ENCODE measurements at places on chromosomes 7 and 10. TPM values are rescaled to one million over a fixed set of nuclear protein-coding genes. Genes with fewer than 3 reads are reported as not detected.
A peak's percentile ranks its signal among the peaks of the same experiment; 100 is the strongest.

GRCh38 chr7:156654511-156655234 is 14.1 kb downstream of the RNF32 start:
- H3K36me3 ChIP-seq: no peaks in the 10 kb centered on the region
- no peak for DNase-seq
- peaks cover 3% of the 10 kb centered on the region for H3K4me1 ChIP-seq
- no peaks in the 10 kb centered on the region for H3K27me3 ChIP-seq

- peaks cover 23% of the 10 kb centered on the region for H3K4me1 ChIP-seq
- no peaks in the 10 kb centered on the region for H3K27me3 ChIP-seq
- H3K4me3 ChIP-seq: no peak overlapping the region
- no peaks in the 10 kb centered on the region for H3K36me3 ChIP-seq
- no peak overlapping the region for H3K27ac ChIP-seq
- peak; percentile 52 for DNase-seq
These were observed 2.7 kb downstream of the GPR146 start for GRCh38 chr7:1046722-1047679.

- H3K27ac ChIP-seq: no peak overlapping the region
- peaks cover 4% of the 10 kb centered on the region for H3K27me3 ChIP-seq
- H3K4me1 ChIP-seq: peaks cover 8% of the 10 kb centered on the region
- no peak overlapping the region for H3K4me3 ChIP-seq
- H3K36me3 ChIP-seq: no peaks in the 10 kb centered on the region
- no peak for DNase-seq
These were observed 41.0 kb upstream of the CHST3 start for GRCh38 chr10:71923138-71923692.

DNA sequence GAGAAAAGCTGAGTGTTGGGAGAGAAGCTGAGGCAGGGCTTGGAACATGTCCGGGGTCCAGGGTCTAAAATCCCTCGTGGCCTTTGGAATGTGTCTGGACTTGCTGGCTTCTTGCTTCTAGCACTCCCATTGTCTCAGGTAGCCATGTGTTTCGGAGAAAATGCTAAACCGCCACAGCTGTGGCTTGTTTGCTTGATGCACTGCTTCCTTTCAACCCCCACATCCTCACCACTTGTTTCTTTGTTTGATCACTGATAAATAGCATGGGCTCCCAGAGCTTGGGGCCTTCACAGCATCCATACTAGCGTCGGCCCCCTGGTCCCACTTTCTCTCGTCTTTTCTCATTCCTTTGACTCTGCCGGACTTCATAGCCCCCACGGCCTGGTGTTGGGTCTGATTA is 102.7 kb downstream of the ANKRD26 start:
- DNase-seq: no peak
- H3K4me1 ChIP-seq: no peaks in the 10 kb centered on the region
- H3K36me3 ChIP-seq: peaks cover 15% of the 10 kb centered on the region
- H3K4me3 ChIP-seq: no peak overlapping the region
- H3K27ac ChIP-seq: no peak overlapping the region
- H3K27me3 ChIP-seq: no peaks in the 10 kb centered on the region

GRCh38 chr7:105826143-105826542 is 50.3 kb downstream of the ATXN7L1 start:
- H3K36me3 ChIP-seq: peaks cover 2% of the 10 kb centered on the region
- no peak for DNase-seq
- peaks cover 37% of the 10 kb centered on the region for H3K4me1 ChIP-seq
- no peak overlapping the region for H3K27ac ChIP-seq
- H3K4me3 ChIP-seq: no peak overlapping the region

DNA sequence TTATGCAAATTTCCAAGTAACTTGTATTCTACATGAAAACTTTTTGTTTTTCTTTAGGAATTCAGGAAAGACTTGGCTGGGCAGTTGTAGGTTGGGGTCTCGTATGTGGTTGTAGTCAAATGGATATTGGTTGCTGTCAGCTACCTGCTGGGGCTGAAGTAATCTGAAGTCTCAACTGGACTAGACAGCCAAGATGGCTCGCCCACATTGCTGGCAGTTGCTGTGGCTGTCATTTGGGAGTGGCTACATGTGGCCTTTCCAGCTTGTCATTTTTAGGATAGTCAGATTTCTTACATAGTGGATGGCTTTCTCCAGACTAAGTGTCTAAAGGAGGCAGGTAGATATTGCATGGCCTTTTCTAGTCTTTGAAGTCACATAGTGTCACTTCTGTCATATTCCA is 32.6 kb downstream of the EXOC6 start:
- H3K4me3 ChIP-seq: no peak overlapping the region
- H3K36me3 ChIP-seq: no peaks in the 10 kb centered on the region
- no peaks in the 10 kb centered on the region for H3K4me1 ChIP-seq
- no peaks in the 10 kb centered on the region for H3K27me3 ChIP-seq
- no peak overlapping the region for H3K27ac ChIP-seq

The GIMAP7 gene
- total RNA-seq: not detected
